ENCODE measurements at places on chromosomes 5 and 9. TPM values are rescaled to one million over a fixed set of nuclear protein-coding genes. Genes with fewer than 3 reads are reported as not detected.

The PCDHGA5 gene
- 0.31 TPM for total RNA-seq

- no peak for DNase-seq
Measured at GRCh38 chr9:91536211-91536691, 112.6 kb upstream of the NFIL3 start.

DNA sequence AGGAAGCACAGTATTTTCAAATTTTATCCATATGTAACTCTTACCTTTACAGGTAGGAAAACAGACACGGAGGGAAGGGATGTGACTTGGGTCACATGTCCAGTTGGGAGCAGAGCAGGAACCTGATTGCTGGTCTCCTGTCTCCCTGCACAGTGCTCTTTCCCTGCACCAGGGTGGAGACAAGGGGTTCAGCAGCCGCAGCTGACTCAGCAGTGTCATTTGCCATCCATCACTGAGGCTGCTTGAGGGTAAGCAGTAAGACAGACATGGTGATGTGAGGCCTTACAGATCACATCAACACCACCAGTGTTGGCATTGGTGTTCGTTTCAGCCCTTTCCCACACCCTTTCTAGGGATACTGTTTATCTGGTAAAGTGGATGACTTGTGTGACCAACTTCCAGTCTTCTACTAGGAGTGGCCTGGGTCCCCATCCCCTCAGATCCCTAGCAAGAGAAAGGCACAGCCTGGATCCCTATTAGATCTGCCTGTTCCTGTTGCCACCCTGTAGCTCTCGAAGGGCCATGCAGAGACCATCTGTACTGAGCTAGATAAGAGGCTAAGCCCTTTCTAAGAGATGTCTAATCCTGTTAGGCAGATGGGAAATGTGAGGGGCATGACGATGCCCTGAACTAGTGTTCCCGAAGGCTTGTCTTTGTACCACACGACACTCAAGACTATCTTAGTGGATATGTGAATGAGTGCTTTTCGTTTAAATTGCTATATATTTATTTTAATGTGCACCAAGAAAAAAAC lies 29.1 kb downstream of the FRMPD1 start:
- DNase-seq: no peak

- no peak for DNase-seq
Measured at GRCh38 chr5:40074826-40075225, 604.9 kb upstream of the PTGER4 start.

- no peak for DNase-seq
Measured at GRCh38 chr9:34777666-34778065, 67.7 kb upstream of the CCL21 start.

- DNase-seq: no peak
Measured at GRCh38 chr5:178423431-178423830, 166.8 kb downstream of the COL23A1 start.

DNA sequence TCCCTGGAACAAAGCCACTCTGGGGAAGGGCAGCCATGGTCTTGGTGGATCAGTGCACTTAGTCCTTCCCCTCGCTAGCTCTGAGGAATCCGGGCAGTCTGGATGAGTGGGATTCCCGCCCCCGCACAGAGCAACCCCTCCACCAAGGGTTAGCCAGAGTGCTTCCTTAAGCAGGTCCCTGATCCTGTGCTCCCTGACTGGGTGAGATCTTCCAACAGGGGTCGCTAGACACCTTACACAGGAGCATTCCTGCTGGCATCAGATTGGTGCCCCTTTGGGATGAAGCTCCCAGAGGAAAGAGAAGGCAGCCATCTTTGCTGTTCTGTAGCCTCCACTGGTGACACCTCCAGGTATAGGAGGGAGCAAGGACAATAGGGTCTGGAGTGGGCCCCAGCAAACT lies 228.8 kb downstream of the AP3B1 start:
- DNase-seq: no peak

DNA sequence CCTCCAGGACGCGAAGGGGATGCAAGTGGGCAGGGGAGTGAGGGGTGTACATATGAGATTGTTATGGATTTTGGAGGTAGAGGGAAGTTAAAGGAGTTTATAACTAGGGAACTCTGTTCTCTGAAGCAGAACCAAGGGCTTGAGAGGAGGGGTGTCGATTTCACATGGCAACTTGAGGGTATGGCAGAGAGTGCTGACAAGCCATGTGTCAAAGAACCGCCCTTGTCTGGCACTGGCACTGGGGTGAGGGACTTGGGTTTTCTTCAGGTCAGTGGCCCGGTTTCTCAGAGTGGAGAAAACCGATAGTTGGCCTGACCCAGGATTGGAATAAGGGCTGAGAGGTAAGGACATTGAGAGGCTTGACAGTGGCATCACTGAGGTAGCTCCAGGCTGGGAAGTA lies 47.7 kb upstream of the TESK1 start:
- no peak for DNase-seq

- no peak for DNase-seq
Measured at GRCh38 chr5:53291528-53291927, 182.0 kb upstream of the MOCS2 start.

DNA sequence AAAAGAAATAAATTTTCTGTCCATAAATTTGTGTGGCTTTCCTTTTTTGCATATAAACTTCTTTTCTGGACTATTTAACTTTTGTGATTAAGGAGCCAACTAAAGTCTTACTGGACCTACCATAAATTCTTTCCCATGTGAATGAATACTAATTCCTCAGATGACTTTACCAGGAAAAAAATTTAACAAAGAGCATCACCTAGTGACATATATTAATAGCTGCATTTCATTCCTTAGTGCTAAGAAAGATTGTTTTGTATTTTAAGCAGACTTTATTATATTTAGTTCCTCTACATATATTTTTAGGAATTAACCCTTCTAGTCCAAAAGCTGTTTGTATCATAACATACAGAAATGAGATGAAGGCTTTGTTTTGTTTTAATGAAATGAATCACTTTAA lies 64.4 kb downstream of the C9orf85 start:
- DNase-seq: no peak
